ENCODE measurements at places on chromosomes 4 and X.
A peak's percentile ranks its signal among the peaks of the same experiment; 100 is the strongest.

DNA sequence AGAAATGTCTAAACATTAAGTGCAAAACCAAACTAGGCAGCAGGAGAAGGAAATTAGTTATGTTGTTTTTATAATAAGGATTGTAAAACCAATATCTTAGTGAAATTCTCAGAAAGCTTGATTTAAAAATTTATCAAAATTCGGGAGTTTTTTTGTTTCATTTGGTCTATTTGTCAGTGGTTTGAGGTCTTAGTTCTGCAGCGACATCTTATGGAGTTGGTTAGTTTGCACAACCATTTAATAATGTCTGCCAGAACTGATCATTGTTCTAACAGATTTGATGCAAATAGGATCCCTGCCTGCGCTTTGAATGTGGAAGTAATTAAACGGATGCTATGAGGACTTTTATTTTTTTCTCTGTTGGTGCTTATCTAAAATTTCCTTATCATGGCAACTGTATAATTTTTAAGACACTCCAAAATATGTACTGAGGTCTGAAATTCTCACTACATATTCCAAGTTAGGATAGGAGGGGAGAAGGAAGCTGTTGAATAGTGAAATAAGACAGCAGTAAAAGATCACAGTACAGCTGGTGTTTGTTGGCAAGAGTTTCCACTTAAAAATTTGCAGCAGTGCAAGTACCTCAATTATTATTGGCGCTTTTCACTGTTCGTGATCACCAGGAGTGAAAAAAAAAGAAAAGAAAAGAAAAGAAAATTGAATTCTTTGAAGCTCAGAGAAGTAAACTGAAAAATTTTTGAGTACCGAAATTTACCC lies 2521.4 kb downstream of the ARAP2 start:
- DNase-seq = no peak

DNA sequence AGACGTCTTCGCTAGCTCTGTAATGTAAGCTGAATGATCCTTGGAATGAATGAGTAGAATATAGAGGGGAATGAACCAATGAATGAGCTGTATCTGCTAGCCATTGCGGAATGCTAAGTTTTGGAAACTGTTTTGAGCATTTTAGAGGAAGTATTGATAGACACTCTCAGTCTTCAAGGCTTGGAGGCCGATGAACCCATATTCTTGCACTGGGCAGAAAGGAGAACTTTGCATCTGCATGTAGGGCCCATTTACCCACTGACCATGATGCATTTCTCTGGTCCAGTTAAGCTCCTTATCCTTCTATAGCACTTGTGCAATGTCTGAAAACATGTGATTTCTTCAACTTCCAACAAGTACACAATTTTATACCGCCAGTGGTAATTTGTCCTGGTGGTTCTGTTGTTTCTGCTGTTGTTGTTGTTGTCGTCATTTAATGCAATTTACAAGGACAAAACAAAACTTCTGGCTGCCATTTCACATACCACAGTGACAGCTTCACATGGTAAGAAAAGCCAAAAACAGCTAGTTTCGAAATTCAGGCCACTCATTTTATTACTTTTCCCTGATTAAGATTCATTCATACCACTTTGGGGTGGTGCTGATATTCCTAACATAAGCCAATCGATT lies 85.0 kb upstream of the MTM1 start:
- DNase-seq = no peak

DNA sequence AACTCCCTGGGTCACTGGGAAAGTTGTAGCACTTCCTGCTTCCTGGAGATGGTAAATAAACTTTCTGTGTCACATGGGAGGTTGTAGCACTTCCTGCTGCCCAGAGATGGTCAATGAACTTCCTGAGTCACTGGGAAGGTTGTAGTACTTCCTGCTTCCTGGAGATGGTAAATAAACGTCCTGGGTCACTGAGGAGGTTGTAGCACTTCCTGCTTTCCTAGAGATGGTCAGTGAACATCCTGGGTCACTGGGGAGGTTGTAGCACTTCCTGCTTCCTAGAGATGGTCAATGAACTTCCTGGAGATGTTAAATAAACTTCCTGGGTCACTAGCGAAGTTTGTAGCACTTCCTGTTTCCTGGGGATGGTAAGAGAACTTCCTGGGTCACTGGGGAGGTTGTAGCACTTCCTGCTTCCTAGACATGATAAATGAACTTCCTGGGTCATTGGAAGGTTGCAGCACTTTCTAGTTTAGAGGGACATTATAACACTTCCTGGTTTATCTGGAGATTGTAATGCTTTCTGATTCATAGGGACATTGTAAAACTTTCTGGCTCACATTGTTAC lies 62.3 kb upstream of the CD99 start:
- no peak for DNase-seq

- no peak for DNase-seq
These were observed 810 bp downstream of the SPRY1 start for GRCh38 chr4:123397144-123398065.

DNA sequence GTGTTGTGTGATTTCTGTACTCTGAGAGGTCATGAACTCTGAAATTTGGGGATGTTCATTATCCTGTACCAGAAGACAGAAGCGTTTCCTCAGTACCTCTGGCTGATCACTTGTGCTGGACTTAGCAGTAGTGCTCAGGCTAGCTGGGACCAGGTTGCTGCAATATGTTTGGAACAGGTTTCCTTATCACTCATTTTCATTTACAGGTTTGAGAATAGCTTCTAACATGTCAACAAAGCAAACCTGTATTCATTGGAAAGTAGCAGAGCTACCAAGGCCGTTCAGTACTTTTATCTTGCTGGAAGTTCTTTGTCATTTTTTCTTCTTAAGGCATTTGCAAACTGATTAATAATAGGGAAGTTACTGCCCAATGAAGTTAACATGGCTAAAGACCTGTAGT lies 242.9 kb upstream of the ANKRD50 start:
- DNase-seq = no peak

DNA sequence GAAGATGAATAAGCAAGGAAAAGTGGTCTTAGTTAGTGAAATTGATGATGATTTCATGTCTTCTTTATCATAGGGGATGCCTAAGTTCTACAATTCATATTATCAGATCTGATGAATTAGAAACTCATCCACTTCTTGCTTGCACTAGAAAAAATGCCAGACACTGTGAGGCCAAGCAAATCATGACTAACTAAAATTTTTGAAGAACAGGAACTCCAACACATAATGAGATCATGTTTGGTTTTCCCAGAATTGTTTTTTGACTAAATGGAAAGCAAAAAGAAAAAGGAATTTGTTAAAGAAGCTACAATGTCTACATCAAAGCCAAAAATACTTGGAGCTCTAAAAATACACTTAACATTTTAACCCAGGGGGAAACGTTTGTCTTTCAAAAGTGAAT lies 120.4 kb downstream of the ARSF start:
- no peak for DNase-seq

DNA sequence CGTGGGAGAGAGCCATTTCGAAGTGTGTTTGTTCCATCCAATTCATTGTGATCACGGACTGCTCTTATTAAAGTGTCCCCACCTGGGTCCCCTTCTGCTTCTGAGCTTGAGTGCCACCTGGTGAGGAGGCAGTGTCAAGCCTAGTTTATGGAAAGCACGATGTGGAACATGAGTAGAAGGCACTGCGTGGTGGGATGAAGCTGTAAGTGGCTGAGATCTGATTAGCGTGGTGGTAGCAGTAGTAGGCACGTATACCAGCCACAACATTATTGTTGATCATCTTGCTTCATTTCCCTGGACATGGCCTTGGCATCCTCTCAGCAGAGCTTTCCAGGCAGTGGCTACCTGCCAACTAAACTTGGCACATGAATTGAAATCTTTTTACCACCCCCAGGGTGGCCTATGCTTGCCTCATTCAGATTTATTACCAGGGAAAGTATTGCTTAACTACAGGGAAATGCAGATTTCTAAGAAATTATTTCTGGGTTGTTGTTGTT lies 46.4 kb downstream of the GPAT3 start:
- DNase-seq = no peak

DNA sequence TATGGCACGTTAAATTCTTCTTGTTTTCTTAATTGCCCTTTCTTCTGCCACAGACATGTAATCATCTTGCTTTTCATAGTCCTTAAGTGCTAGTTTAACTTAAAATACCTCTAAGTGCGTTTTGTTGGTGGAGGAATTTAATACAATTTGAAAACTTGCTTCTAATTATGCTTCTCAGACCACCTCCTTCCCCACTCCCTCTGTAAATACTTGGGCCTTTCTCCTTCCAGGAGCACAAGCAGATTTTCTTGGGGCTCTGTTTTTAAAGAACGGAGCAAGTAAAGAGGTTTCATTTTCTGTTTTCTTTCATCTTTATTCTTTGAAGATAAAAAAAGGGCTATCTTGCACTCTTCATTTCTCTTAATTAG lies 559 bp upstream of the PCDH18 start:
- no peak for DNase-seq

DNA sequence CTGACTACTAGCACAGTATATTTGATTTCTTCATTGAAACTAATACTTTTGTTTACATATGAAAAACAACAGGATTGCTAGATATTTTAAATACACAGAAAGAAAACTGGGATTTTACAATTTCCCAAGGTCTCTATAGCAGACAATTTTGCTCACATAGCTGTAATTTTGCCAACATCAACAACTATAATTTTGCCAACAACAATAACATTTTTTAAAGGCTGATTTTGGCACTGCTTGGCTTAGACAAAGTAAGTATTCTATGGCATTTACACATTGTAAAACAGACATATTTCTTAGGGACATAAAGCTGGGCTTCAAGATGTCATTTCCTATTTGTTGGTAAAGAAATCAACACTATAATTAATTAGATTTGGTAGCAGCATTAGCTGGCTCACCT lies 922.1 kb downstream of the RAB28 start:
- DNase-seq = no peak

- DNase-seq = no peak
These were observed 57.1 kb downstream of the PDLIM5 start for GRCh38 chr4:94508806-94509205.

- DNase-seq = no peak
These were observed 1191.8 kb downstream of the ARAP2 start for GRCh38 chr4:35052546-35052945.

DNA sequence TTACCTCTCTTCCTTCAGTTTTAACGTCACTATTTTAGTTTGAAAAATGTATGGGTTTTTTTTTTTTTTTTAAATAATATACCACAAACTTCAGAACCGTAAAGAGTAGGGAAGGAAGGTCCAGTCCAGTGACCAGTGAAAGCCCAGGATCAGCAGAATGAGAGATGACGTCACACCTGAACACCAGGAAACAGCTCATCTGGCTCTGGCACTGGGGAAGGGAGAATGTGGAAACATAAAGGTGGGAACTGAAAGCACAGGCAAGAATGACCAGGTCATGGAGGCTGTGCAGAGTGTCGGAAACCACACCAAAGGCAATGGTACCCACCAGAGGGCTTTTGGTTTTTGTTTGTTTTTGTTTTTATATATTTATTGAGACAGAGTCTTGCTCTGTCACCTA lies 141.2 kb downstream of the DHX15 start:
- no peak for DNase-seq

- DNase-seq = peak; percentile 73
These were observed 125.7 kb upstream of the NAP1L5 start for GRCh38 chr4:88823058-88823919.

GRCh38 chrX:87805829-87806490 lies 288.4 kb downstream of the KLHL4 start:
- DNase-seq = no peak

DNA sequence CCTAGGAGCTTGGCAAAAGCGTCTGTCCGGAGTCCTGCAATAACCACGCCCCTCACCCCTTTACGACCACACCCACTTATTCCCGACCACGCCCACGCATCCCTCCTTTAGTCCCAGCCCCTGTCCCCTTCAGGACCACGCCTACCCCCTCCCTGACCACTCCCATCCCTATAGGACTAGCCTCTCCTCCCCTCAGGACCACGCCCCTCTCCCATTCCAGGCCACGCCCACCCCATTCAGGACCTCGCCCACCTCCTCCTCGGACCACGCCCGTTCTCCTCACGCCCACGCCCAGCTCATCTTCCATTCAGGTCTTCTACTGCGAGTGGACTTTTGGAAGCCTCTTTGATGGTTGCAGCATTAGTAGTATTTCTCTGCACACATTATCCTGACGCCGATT lies 131.2 kb upstream of the STX18 start:
- DNase-seq = no peak

- no peak for DNase-seq
These were observed 11.0 kb downstream of the TRMT44 start for GRCh38 chr4:8451440-8452182.

DNA sequence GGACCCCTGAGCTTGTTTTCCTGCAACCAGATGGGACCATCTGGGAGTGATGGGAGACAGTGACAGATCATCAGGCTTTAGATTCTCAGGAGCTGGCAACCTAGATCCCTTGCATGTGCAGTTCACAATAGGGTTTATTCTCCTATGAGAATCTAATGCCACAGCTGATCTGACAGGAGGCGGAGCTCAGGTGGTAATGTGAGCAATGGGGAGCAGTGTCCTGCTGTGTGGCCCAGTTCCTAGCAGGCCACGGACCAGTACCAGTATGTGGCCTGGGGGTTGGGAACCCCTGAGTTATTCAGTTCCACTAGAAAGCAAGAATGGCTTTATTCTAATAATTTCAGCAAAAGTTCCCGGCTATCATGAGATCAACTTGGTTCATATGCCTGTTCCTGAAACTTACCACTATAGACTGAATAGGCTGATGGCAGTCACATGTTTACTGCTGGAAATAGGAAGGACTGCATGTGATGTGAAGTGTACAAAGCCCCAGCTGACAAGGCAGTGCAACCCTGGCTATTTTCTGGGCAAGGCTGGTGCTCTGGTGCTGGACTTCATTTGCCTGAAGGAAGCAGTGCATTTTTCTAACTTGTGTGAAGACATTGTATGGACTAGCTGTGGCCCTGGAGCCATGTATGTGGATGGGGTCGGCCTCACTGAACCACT lies 107.2 kb downstream of the SPRY1 start:
- DNase-seq = no peak

GRCh38 chr4:6471307-6472007 lies 957 bp downstream of the PPP2R2C start:
- DNase-seq = no peak

GRCh38 chrX:69021141-69021960 lies 143.9 kb downstream of the PJA1 start:
- no peak for DNase-seq

DNA sequence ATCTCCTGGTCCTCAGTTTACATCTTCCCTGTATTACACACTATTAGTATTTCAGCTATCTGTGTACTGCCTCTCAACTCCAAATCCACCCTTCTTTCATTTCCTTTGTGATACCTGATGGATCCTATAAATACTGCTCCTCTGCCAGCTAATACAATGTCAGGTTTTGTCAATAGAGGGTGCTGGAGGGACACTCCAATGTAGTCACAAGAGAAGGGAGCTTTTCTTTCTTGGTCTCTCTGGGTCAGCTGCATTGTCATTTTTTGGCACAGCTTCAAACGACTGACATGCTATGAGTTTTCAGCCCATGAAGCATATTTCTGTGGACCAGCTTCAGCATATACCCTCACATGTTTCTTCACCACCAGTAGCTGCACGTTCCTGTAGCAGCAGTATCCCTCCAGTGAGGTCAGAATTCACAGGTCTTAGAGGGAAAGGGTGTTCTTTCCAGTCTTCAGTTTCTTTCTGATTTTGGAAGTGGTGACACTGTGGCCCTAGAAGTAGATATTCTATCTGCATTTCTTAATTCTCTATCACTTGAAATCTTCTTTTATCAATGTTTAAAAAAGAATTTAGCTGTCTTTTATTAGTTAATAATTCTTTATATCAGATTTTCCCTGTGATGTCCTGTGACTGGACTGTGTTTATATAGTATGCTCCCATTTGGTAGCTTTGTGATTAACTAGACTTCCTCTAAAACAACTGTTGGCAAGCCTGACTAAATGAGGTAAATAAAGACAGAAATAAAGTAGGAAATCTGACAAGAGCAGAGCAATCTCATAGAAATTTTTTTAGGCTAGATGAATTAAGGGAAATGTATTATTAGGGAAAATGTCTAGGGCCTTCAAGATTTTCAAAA lies 60.6 kb downstream of the GABRA2 start:
- DNase-seq = no peak

- DNase-seq = no peak
These were observed 126.7 kb upstream of the EDNRA start for GRCh38 chr4:147354237-147354636.
